ENCODE measurements at places on chromosomes 12 and 14.

GRCh38 chr14:54935958-54936357, 33.3 kb upstream of the GCH1 start:
- no peak for DNase-seq

DNA sequence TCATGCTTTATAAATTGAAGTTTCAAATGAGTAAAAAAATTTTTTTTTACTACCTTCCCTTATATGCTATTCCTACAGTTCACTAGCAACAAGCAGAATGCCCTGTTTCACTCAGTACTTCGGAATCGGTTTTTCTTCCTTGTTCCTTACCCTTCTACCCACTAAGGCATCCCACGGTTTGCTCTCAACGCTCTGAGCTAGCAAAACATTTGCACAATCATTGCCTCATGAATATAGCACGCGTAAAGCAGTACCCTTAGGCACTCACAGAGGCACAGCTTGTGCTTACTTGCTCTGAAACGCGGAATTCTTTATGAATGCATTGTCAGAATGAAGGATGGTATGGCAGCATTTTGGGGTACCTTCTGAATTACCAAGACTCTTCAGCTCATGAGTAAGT, 45.0 kb downstream of the PPP1R13B start:
- no peak for DNase-seq

DNA sequence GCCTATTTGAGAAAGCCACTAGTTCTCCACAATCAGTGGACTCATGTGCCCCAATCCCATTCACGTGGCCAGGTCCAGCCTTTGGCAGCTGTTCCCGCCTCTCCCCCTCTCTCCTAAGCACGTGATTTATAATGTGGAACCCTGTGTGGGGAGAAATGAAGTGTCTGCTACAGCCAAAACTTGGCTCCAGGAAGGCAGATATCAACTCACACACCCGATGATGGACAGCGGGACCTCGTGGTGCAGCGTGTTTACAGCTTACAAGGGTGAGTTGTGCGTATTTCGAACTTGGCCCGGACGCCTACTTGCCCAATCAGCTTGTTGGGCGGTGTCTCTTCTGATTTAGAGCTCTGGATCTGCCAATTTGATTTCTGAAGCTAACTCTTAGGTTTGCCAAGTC, 38.1 kb upstream of the FAM181A start:
- no peak for DNase-seq

GRCh38 chr14:68551045-68551683, 241.7 kb downstream of the ZFP36L1 start:
- no peak for DNase-seq

- no peak for DNase-seq
Observed at GRCh38 chr12:44526655-44527182, 349.4 kb downstream of the NELL2 start.

DNA sequence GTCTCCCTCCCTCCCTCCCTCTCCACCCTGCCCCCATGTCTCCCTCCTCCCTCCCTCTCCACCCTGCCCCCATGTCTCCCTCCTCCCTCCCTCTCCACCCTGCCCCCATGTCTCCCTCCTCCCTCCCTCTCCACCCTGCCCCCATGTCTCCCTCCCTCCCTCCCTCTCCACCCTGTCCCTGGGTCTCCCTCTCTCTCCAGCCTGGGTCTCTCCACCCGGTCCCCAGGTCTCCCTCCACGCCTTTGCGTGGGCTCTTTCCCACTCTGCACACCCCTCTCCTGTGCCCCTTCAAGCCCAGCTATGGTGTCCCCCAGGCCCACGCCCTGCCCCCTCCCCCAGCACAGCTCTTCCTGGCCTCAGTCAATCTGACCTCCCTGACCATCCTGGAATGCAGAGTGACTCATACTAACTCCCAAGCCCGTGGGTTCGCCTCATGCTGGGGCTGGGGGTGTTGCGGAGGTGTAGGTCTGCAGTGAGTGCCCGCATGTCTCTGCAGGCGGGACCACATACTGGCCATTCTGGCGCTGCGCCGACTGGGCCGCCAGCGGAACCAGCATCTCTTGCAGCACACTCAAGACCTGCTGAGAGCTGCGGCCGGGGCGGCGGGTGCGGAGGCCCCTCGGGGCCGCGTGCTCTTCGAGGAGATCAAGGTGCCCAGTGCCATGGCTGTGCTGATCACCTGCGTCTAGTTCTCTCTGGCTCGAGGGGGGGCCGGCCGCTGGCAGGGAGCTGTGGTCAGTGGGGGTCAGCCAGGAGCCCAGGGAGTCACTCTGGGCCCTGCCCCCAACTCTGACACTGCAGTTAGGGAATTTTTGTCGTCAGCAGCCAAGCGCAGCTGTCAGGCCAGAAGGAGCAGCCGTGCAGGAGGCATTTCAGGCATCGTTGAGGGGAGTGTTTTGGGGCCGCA, 13.5 kb upstream of the TNFAIP2 start:
- no peak for DNase-seq

DNA sequence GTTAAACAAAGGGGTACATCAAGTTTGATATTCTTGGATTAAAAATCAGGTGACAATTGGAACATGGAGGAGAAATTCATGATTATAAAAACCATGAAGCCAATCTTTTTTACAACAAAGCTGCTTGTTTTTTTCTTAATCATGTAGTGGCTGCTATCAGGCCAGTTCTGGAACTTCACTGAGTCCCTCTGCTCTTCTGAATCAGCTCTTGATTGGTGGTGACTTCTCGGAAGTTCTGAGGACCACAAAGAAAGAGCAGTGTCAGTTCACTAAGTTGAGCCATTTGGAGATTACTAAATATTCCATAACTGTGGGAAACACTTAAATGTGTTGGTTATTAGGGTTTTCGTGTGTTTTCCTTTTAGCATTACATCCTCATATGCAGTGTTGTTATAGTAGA, 8.5 kb downstream of the EIF4B start:
- no peak for DNase-seq

GRCh38 chr12:63976902-63977395, 132.4 kb downstream of the SRGAP1 start:
- no peak for DNase-seq

- DNase-seq = no peak
Observed at GRCh38 chr12:85621041-85621440, 215.2 kb downstream of the RASSF9 start.

DNA sequence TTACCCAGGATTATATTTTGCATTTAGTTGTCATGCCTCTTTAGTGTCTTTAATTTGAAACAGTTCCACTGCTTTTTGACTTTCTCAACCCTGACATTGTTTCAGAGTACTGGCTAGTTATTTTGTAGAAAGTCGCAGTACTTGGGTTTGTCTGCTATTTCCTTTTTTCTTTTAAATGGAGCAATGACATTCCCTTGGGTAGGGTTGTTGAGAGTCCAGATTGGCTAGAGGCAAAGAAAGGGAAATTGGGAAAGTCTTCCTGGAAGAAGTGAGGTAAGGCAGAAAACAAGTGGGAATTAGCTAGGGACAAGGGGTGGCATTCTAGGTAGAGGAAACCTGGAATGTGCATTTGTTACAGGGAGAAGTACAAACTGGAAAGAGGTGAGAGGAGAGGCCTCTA, 245.9 kb downstream of the EMP1 start:
- DNase-seq = no peak

DNA sequence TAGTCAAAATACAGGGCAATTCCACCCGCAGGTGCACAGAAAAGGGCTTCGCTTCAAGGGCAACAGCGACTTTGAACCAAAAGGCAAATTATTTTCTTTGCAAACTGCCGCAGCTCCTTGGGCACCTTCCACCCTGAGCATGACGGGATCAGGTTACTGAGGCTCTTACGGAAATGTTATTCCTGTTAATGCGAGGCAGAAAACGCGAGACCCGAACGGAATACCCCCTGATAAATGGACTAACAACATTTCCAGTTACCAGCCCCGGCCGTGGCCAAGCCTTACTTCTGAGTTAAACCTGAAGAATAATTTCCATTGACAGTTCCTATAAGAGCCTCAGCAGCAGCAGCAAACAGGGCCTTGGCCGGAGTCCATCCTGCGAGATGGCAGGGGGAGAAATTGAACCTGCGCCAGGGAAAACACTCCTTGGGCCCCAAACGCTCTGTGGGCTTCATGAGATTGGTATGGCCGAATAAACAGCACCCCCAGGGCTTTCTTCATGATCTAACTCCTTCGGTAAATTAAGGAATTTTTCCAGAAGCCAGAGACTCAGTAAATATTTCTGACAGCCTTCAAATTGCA, 70.0 kb upstream of the DICER1 start:
- no peak for DNase-seq

DNA sequence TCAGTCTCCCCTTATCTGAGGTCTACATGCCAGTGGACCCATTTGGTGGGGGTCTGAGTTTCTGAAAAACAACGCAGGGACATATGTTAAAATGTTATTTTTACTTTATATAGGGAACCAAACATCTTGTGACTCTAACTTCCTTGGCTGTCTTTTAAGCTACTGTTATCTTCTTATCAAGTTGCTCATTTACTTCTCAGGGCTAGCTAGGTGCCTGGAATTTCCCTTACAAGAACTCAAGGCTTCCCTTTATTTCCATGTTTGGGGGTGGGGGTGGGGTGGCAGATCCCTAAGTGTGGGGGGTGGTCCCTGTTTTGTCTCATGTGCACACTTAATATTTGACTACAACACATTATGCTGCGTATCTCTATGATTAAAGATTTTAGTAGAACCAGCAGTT, 31.6 kb downstream of the PPP1R36 start:
- DNase-seq = no peak

- DNase-seq = no peak
Observed at GRCh38 chr12:103673487-103673886, 86.4 kb downstream of the STAB2 start.

GRCh38 chr14:105196265-105196960, 15.3 kb upstream of the NUDT14 start:
- DNase-seq = no peak

DNA sequence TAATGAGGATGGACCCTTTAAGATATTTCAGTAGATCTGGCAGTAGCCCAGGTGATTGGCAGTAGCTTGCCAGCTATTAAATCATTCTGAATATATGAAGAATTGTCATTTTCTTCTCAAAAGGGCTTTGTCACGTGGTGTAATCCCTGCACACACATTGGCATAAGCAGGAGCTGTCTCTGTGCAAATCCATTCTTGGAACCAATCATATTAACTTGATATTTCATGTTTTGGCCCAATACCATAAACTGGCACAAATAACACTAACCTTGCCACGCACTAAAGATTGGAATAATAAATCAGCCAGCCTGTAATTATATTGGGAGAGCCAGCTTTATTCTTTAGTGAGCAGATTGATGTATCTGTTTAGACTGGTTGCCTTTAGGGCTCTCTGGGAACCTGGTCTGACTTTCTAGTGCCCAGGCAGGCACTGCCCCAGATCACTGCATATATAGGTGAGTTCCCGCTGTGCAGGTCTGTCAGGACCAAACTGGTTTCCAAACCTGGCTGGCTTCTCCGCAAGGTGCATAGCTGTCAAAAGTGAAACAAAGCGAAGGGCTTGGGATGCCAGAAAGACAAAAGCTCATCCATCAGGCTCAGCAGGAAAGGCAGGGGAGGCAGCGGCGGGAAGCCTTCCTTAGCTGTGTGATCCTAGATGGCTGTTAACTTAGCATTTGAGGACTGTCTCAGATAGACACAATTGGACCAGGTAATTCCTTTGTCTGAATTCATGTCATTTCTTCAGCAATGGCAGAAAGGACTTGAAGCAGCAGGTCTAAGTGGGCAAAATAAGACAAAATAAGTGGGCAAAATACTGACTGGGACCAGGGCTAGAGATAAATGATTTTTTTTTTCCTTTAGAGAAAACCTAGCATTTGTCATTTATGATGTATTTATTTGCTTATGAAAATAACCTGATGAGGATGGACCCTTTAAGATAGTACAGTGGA, 128.8 kb upstream of the DYRK2 start:
- DNase-seq = no peak

All from stimulated activated CD4-positive, alpha-beta T cell treated with anti-CD3 and anti-CD28 coated beads, TNF-alpha, amount 100 ng/mL, for 24 hours (primary cell).